BJ (cell line): ENCODE measurements at places on chromosomes 12 and 14. TPM values are rescaled to one million over a fixed set of nuclear protein-coding genes. Genes with fewer than 3 reads are reported as not detected.

Gene RTN1
- 0.18 and 0.36 TPM in 2 replicates for polyA plus RNA-seq

Gene FAM90A1
- polyA plus RNA-seq: 0.20 and 0.22 TPM in 2 replicates

DNA sequence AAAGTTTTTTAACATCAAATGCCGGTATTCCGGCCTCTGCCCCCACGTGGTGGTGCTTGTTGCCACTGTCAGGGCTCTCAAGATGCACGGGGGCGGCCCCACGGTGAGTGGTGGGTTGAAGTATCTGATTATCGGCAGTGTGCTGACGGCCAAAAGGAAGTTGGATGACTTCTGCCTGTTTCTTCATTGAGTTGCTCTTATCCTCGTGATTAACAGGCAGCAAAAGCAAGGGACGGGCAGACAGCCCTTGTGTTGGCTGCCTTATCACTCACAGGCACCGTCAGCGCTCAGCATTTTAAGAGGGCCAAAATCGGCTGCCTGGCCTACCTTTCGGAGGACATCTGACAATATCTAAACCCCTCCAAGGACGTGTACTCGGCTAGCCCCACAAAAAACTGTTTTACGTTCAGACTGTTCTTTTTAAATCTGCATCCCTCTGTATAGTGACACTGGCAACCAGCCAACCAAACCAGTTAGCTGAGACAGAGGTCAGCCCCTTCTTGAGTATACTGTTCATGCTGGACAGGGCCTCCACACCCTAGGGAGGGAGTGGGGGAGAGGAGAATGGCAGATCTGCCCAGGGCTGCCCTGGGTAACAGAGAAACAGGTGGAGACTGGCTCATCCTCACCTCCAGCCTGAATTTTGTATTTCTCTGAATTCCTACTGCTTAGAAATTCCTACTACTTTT is 22.9 kb upstream of the AKAP5 start:
- no peak for DNase-seq

DNA sequence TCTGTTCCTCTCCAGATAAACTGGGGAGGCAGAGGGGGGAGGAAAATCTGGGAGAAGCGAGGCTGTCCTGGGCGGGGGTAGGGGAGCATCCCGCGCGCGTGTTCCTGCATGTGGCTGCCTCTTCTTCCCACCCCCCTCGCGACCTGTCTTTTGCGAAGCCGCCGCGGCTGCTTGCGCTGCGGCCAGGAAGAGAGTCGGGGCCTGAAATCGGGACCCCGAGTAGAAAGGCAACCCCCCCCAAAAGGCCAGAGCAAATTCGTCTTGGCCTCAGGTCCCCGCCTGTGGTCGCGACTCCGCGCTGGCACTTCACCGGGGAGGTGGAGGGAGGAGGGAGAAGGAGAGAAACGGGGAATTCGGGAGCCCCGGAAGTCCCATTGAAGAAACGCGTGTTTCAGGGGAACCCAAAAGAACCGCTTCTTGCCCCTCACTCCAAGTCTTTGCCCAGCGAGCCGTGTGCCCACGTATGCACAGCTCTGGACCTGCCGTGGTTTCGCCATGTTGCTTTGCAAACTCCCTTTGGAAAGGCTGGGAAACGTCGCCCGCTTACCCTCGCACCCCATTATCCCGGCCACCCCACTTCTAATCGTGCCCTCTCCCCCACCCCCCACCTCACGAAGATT is 944 bp downstream of the CCND2 start:
- DNase-seq: no peak

DNA sequence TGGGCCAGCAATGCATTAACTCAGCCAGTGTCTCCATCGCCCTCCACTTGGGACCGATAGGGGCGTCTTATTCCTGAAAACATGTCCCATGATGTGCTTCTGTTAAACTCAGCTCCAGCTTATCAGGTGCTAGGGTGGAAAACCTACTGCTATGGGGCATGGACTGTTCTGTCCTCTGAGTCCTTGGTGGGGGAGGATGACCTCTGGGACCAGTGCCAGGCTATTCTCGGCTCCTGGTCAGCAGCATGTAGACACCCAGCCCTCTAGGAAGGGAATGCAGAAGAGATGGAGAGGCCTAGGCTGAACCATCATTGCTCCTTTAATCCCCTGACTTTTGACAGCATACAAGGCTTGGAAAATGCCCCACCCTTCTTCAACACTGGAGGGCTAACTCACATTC is 486.2 kb downstream of the MED13L start:
- no peak for DNase-seq
